H4 (cell line): ENCODE measurements at places on chromosomes 7 and 10.

GRCh38 chr7:96235281-96235680 is 86.6 kb downstream of the SLC25A13 start:
- DNase-seq = no peak

GRCh38 chr7:81846398-81846797 is 76.6 kb upstream of the HGF start:
- peak; percentile 16 for DNase-seq

GRCh38 chr10:88057720-88058119 is 194.3 kb downstream of the PTEN start:
- no peak for DNase-seq

DNA sequence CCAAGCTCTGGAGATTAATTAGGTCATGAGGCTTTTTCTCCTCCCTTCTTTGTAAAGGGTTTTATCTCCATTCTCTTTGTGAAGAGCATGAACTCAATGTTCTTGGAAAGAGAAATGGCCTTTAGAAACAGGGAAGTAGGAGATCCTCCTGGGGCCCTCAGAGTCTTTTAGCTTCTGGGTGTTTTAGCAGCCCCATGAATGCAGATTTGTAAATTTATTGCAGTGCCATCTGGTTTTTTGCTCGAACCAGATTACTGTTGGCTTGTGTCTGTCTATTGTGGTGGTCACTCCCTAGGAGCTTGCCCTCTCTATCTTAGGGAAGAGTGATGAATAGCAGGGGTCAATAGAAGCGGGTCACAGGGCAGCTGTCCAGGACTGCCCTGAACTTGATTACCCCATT is 110.6 kb downstream of the BTRC start:
- DNase-seq = no peak

DNA sequence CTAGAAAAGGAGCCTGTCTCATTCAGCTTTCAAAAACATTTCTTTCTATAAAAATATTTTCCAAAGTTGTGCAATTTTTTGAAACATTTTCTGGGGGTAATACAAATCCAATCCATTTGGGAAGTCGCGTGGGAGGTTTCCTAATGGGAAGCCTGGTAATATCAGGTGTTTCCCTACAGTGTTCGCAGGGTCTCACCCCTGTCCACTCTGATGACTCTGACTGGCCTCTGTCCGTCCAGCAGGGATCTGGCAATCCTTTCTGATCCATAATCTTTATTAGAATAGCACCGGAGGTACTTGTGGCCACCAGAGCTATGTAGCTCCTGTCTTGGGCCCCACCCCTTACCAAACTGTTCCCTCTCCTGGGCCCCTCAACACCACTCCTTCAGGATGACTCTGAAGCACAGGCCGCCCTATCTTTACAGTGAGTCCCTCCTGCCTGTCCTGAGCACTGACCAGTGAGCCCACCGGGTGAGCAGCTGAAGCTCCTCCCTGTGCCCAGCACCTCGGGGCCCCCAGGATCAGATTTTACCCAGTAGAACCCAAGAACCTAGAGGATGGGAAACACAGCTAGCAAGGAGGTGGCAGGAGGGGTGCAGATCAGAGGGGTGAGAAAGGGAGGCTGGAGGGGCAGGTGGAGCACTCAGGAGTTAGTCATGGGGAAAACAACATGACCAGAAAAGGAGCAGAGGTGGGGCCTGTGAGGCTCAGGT is 84.8 kb downstream of the PTPRE start:
- DNase-seq = peak; percentile 15
